ENCODE measurements at places on chromosomes 5 and 9. TPM values are rescaled to one million over a fixed set of nuclear protein-coding genes. Genes with fewer than 3 reads are reported as not detected.

TRPM6 gene
- polyA plus RNA-seq = 0.02 TPM

PCDHA1 gene
- polyA plus RNA-seq = 0.04 TPM

- no peak for DNase-seq
Observed at GRCh38 chr5:143488381-143488780, 84.9 kb upstream of the NR3C1 start.

DNA sequence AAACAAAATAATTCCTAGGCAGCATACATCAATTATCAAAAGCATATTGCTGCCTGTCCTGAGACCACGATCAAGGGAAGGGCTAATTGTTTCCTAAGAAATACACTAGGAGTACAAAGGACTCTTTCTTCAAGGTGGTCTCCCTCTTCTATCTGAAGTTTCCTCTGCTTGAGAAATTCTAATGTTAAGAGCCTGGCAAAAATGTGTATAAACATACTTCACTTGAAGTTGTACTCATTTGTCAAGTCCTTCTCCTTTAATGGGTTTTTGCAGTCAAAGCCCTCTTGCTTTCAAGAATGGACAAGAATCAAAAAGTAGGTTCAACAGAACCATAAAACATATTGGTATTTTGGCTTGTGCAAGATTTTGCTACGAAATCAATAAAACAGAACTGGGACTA is 31.1 kb downstream of the UBTD2 start:
- no peak for DNase-seq

DNA sequence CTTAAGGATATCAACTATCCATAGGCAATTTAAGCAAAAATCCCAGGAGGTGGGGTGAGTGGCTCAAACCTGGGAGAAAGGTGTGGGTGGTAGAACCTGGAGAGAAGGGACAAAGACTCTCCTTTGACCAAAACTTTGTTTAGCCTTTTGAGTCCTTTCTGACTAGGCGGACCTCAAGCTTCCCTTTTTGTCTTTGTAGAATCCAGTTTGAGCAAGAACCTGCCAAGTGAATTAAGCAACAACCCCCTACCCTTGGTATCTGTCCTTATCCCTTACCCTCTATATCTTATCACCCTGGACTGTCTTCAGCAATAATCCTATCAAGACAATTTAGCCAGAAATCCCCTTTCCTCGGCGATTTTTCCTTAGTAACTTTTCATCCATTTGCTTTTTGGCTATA is 53.5 kb upstream of the SLC28A3 start:
- no peak for DNase-seq

All from BJ (cell line).